Brain pericyte (primary cell): ENCODE measurements at places on chromosomes 5 and 9.

DNA sequence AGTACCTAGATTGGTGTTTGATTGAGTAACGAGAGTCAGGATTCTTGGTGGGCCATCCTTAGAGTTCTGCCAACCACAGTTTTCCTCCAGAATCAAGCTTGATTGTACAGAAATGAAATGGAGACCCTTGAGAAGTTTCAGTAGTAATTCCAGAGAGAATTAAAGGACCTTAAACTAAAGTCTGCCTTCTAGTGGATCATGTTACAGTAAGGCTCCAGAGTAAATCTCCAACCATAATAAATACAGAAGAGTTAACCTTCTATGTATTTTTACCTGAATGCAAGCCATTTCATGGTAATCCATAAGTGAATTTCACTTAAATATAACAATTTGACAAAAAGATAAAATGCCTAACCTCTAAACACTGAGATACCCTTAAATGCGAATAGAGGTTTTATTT, 53.0 kb upstream of the CNTLN start:
- DNase-seq: no peak

GRCh38 chr9:69027355-69028097, 8.0 kb upstream of the FXN start:
- no peak for DNase-seq

GRCh38 chr5:31100781-31101310, 92.6 kb upstream of the CDH6 start:
- no peak for DNase-seq

- no peak for DNase-seq
Observed at GRCh38 chr9:121871431-121872025, 220.1 kb downstream of the DAB2IP start.

- no peak for DNase-seq
Observed at GRCh38 chr5:126921241-126922091, 108.9 kb downstream of the MARCHF3 start.

DNA sequence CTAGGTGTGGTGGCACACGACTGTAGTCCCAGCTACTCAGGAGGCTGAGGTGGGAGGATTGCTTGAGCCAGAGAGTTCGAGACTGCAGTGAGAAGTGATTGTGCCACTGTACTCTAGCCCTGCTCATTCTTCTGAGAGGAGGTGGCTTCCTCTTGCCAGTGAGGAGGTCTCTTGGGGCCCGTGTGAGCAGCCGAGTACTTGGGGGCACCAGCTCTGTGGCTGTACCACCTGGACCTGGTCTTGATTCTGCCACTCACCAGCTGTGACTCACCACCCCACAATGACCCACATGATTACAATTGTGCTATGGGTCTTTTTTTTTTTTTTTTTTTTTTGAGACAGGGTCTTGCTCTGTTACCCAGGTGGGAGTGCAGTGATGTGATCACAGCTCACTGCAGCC, 18.0 kb upstream of the CRB2 start:
- DNase-seq: no peak

DNA sequence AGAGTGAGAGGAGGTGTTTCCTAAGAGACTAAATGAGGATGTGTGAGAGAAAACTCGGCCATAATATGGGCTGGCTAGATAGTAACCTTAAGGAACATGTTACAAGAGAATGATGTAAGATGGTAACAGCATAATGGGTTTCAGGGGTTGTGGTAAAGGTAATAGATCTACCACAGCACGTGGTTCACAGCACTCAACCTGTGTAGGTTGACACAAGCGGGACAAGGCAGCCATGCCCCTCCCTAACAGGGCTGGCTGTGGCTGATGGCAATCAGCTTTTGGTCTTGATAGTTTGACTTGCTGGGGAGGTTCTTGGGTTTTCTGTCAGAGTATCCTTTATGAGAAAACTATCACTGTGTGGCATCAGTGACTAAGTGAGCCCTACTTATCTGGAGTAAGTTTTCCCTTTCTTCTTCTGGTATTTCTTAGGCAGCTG, 138.6 kb downstream of the TRIO start:
- no peak for DNase-seq

DNA sequence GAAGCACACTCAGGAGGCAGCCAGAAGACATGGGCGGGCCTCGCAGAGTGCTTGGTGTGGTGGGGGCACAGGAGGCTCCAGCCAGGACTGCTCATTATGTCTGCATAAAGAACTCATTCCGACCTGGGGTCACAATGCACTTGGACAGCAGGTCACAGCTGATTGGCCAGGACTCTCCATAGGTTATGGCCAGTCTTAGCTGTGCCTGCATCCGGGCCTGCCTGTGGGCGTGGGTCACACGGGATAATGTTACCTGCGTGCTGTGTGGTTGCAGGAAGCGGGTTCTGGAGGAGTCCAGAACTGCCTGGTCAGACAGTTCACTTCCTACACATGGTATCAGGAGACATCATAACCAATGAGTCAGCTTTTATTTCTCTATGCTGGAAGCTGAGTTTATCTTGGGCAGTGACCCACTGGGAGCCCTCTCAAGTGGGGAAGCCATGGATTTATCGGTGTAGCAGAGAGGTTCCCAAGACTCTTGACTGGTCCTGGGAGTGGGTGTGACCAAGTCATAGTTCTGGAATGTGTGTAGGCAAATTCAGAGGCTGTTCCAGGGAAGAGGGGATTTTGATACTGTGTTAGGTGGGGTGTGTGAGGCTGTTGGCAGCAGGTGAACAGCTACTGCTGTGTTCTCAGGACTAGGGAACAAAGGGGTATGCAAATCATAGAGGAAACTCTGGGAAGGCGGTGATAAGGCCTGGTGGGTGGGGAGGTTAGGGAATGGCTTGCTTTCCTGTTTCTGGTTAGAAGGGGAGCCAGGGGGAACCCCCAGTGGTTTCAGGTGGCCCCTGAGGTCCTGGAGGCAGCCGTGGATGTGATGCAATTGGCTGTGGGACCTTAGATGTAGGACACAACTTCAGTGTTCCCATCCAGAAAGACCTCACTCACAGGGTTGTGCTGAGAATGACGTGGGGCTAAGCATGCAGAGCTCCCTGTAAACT, 51.3 kb downstream of the ARHGEF37 start:
- no peak for DNase-seq

DNA sequence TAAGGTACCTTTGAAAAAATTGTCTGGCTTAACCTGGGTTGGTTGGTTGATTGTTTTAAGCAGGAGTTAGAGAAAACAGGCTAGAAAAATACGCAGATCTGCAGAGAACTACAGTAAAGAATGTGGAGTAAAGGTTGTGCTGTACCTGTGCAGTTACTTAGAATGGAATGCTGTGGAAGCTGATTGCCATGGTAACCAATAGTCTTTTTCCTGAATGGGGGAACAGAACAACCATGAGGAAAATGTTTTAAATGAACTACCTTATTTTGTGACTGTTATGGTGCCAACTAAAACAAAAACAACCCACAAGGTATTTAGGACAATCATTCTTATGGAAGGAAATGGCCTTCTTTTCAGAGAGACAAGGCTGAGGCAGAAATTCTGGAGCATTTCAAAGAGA, 4.8 kb upstream of the HOMER1 start:
- DNase-seq: no peak

GRCh38 chr9:81849631-81850259, 78.5 kb upstream of the SPATA31D4 start:
- DNase-seq: no peak

- no peak for DNase-seq
Observed at GRCh38 chr5:1004461-1005248, 3.9 kb upstream of the NKD2 start.

GRCh38 chr9:113536166-113536482, 72.6 kb downstream of the RGS3 start:
- DNase-seq: no peak

GRCh38 chr9:135248111-135248510, 160.6 kb downstream of the OLFM1 start:
- DNase-seq: no peak
